ENCODE measurements at places on chromosomes 4 and X.

DNA sequence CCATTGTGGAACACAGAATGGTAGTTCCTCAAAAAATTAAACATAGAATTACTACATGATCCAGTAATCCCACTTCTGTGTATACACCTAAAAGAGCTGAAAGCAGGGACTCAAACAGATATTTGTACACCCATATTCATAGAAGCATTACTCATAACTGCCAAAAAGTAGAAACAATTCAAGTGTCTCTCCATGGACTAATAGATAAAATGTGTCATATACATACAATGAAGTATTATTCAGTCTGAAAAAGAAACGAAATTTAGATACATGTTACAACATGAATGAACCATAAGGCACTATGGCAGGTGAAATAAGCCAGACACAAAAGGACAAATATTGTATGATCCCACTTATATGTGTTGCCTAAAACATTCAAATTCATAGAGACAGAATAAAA, 145.1 kb downstream of the ANTXR2 start:
- no peak for DNase-seq

DNA sequence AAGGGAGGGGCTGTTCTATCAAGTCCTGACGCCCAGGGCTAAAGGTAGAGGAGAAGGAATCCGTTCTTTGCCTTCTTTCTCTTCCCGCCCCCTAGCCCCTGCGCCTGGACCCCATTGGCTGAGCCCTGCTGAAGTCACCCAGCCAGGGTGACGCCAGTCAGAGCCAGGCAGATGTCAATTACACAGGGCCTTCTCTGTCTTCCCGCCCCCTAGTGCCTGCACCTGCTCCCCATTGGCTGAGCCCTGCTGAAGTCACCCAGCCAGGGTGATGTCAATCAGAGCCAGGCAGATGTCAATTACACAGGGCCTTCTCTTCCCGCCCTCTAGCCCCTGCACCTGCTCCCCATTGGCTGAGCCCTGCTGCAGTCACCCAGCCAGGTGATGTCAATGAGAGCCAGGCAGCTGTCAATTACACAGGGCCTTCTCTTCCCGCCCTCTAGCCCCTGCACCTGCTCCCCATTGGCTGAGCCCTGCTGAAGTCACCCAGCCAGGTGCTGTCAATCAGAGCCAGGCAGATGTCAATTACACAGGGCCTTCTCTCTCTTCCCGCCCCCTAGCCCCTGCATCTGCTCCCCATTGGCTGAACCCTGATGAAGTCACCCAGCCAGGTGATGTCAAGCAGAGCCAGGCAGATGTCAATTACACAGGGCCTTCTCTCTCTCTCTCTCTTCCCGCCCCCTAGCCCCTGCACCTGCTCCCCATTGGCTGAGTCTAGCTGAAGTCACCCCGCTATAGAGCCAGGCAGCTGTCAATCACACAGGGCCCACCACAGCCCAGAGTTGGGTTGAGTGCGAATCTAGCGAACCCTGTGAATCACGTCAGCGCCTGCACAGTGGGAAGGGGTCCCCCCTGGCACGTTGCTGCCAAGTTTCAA, 46.4 kb downstream of the ASMT start:
- no peak for DNase-seq

DNA sequence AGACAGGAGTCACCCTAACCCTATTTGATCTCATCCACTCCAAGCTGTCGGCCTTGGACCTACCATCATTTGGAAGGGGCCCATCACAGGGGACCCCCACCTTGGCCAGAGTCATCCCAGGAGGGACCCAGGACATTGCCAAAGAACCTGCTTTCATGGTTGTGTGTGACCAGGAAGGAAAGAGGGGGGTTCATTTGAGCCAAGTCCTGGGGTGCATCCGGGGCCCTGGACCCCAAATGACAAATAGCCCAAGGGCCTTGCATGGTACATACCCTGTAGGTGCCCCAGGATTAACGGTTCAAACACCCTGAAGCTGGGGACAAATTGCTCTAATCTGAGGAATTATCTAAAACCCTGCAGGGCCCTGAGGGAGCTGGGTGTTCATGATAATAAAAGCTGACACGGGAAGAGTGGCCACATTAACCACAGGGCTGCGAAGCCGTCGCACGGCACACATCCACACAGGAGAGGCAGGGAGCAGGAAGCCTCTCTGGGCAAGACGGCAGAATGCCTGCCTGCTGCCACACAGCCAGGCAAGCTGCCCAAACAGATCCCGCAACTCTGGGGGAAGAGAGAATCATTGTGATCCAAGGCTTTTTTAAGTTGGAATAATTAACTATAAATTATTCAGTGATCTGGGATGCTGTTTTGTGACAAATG, 28.2 kb upstream of the PPP2R2C start:
- DNase-seq: no peak

- DNase-seq: no peak
These were observed 227.1 kb upstream of the JADE1 start for GRCh38 chr4:128582427-128582870.

DNA sequence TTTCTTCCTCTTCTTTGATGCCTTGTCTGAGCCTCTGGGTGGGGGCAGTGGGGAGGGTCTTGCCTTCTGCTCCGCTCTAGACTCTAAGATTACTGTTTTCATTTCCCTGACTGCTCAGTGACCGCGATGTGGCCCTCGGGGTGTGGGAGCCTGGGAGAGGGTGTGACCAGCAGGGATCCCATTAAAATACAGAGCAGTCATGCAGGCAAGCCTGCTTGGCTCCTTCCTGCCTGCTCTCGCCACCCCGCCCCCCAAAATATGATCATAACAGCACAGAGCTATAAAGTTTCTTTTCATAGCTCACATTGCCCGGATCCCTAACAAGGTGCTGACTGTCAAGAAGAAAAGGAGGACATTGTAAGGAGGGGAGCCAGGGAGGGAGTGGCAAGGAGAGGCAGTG, 332.9 kb downstream of the RAB28 start:
- no peak for DNase-seq

- DNase-seq: no peak
These were observed 12.3 kb downstream of the PDGFC start for GRCh38 chr4:156959298-156959702.

DNA sequence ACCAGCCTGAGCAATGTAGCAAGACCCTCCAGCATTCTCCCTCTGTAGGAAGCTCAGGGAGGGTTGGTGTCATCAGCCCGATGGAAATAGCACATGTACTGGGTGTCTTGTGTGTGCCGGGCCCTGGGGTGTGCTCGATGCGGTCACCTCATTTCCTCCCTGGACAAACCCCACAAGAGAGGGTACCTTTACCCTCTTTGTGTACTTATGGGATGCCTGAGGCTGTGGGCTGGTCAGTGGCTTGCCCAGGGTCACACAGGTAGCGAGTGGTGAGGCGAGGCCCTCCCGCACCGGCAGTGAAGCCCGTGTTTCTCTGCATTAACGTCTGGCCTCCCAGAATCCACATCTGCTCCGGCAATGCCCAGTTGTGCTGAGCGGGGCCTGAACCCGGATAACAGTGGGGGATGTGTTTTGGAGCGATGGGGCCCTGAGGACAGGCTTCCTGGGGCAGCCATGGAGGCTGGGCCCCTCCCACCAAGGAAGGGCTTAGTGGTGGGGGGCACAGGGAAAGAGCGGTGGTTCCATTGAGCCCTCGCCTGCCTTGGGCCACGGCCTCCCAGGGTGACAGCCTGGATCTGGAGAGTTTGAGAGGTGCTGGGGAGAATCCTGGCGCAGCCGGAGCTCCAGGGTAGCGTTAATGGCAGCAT, 8.1 kb downstream of the PSAPL1 start:
- DNase-seq: no peak

Data from stimulated activated CD8-positive, alpha-beta memory T cell treated with anti-CD3 and anti-CD28 coated beads, Interleukin-2, amount 100 ng/mL, for 1 hour (primary cell).